Body of pancreas (tissue), 4 donors: ENCODE measurements at places on chromosomes 5 and 9.

GRCh38 chr9:131673068-131673467, 66.8 kb downstream of the RAPGEF1 start:
- no peak for DNase-seq

DNA sequence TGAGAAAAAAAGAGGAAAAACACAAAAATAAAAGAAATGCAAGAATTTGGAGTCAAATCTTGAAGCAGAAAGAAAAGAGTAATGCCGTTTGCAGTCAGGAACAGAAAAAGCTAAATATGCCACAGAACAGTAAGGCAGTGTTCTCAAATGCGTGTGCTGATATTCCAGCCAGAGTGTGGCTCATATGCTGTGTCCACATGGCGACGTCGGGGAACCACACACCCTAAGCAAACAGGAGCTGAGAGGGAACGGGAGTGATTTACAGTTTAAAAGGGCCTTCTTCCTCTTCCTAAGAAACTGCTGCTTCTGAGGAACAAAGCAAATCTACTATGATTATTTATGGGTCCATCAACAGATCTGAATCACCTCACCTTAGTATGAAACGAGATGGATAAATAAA, 42.7 kb downstream of the DDX31 start:
- no peak for DNase-seq

- DNase-seq = no peak
Observed at GRCh38 chr5:35485487-35485886, 132.2 kb upstream of the SPEF2 start.

- no peak for DNase-seq
Observed at GRCh38 chr9:13166996-13167395, 112.5 kb downstream of the MPDZ start.

DNA sequence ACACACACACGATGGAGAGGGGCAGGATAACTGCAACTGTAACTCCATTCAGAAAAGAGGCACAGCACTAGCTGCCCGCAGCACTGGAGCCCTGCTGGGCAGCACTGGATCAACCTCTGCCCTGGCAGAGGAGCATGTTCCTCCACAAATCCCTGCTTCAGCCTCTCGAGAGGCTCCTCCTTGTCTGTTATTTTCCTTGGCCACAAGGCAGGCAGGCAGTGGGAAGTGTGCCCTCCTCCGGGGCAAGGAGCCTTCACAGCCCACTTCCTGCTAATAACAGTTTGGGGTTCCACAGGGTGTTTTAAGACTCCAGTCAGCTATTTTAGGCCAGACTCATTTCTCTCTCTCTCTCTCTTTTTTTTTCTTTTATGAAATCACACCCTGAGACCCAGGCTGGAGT, 11.8 kb downstream of the FXN start:
- no peak for DNase-seq

DNA sequence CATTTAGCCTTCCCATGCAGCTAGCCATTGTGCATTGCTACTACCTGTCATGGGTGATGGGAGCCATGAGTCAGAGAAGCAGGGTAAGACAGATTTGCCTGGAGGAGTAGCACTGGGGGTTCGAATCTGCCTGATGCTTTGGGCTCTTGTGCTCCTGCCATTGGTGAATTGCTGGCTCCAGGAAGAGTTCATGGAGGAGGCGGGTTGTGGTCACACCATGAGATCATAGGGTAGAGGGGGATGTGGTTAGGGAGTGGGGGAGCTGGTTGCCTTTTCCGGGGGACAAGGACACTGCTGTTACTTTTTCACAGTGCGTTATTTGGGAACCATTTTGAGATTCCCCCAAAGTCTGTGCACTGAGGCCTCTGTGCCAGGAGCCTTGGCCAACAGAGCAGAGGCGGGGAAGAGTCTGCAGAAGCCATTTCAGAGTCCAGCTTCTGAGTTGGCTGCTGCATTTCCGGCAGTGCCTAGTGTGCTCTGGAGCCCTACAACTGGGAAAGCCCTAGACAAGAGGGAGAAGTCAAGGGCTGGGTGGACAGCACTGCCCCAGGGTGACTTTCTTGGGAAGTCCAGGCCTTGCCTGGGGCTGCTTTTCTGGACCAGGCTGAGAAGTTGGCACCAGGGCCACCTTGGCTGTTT, 6.2 kb downstream of the ANGPTL2 start:
- DNase-seq = no peak

GRCh38 chr5:13278811-13279210, 665.7 kb downstream of the DNAH5 start:
- DNase-seq = no peak

DNA sequence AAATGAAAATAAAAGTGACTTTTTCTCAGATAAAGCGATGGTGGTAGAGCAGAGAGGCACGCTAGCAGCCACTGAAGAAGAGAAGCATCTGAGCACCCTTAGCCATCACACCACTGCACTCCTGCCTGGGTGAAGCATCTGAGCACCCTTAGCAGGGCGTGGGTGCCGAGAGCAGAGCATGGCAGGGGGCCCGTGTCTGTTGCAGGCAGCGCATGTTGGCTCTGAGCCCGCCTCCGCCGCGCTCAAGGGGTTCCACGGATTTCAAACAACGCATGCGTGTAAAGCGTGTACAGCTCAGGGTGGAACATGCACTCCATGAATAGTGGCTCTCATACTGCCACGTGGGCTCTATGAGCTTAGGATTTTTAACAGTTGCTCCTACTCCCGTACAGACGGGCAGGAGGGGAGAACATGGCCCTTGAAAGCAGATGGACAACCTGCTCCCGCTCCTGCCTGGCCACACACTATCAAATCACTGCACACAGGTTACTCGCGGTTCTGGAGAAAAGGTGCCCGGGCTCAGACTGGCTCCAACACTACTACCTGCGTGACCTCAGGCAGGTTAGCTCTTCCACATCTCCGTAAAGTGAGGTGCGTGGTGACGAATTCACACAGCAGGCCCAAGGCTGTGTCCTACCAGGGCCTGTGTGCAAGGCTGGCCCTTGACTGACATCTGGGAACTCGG, 12.1 kb downstream of the LRRC14B start:
- no peak for DNase-seq

DNA sequence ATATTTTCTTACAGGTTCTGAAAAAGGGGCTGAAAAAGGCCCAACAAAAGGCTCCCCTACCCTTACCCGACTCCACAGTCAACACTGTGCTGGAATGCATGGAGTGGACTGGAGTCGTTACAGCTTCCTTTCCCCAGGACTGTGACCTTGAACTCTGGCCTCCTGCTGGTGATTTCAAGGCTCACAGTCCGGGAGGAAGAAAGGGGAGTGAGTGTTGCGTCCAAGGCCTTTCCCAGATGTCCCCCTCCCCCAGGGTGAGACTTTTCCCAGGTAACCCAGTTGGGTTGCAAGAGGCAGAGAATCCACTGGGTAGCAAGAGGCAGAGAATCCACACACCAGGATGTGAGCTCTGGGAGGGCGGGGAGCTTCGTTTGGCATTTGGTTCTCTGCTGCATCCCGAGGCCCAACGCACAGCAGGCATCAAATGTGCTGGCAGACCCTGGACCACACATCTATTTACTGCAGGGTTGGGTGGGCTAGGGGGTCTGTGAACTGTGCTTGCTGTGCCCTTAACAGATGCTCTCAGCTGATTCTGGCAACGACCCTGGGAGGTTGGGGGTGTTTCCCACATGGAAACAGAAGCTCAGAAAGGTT, 37.5 kb downstream of the FABP6 start:
- DNase-seq = no peak

DNA sequence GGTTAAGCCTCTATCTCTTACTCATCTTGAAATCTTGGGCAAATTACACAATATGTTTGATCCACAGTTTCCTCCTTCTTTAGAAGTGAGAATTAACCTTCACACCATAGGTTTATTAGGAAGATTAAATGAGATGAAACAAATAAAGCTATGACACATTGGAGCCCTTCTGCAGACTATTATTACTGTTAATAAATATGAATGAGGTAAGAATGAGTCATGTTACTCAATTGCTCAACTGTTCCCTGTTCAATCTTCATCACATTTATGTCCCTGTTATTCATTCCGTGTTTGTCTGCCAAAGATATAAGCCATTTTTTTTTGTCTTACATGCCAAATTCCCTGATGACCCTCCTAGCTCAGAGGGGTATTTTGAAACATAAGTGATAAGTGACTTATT, 52.1 kb upstream of the PAPPA start:
- DNase-seq = no peak

DNA sequence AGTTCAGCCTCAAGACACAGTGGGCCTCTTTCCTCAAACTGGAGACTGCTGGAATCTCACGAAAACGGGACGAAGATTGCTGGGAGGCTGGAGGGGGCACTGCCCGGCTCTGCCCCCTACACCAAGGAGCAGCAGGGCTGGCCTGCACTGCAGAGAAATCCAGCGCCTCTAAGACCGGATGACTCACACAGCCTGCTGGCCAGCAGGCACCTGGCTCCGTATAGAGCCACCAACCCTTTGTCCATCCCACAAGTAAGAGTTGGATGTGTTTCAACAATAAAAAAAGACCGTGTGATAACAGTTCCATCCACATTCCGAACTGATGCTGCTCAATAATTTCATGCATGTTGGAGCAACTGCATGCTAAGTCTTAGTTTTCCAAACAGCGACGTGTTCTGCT, 11.5 kb downstream of the CCDC127 start:
- DNase-seq = no peak
